ENCODE measurements at places on chromosomes 5 and 9.

GRCh38 chr9:72044095-72044494 lies 16.3 kb downstream of the C9orf57 start:
- no peak for DNase-seq

DNA sequence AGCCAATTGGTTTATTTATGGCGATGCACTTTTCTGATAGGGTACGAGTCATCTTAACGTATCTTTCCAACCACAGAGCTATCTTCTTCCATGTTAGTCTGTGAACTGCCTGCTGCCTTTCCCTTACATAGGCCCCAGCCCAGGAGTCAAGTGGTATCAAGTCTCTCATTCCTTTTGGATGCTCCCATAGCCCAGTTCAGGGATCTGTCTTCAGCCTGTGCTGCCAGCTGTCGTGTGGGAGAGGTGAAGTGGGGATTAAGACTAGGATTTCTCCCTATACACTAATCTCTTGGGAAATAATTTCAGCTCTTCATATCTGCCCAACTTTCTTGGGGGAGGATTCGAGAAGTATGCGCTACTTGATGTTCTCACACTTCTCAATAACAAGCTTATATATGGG lies 475.7 kb downstream of the EBF1 start:
- DNase-seq: no peak

GRCh38 chr5:1552521-1553255 lies 28.9 kb upstream of the LPCAT1 start:
- peak; percentile 45 for DNase-seq

GRCh38 chr5:10162468-10162867 lies 87.2 kb downstream of the ATPSCKMT start:
- no peak for DNase-seq

DNA sequence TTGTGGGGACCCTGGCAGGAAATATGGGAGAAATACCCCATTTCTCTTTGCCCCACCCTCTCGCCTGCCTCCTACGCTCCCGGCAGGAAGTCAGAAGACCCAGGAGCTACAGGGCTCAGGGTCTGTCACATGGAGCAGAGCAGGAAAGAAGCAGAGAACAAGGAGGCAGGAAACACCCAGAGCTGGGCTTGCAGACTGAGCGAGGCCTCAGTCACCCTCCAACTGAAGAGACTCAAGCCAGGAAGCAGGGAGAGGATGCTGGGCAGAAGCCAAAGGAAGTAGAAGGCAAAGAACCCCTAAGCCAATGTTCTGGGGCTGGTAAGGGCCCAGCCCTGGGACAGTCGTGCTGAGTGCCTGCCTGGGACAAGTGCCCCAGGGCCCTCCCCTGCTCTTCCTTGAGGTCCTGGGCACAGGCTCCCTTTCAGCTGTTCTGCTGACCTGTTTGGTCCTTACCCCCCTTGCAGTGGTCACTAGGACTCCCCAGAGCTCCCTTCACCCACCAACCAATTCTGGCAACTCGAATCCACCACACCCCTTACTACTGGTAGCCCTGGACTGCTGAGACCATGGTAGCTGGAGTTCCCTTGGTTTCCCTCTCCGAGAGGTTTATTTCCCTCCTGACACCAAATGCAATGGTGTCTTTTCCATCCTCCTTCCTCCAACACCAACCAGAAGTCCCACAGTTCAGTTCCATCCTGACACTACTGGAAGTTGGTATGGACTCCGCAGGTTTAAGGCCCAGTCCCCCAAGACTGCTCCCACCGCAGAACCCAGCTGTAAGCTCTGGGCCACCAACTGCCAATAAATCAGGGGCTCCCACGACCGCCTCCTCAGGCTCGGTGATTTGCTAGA lies 157.5 kb downstream of the COL23A1 start:
- DNase-seq: no peak

DNA sequence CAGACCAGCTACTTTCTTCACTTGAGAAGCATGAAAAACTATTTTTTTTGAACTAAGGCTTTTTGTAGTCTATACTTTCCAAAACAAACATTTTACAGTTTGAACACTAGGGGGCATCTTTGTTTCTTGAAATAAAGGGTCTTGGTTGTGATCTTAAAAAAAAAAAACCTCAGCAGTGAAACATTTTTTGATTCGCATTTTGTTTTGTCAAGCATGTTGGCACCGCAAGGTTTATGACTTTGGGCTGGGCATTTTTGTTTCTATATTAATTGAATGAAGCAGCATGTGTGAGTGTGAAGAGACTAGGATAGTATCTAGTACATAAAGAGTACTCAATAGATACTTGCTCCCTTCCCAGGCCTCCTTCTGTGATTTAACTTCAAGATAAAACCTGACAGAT lies 31.6 kb upstream of the ACOT12 start:
- DNase-seq: no peak

DNA sequence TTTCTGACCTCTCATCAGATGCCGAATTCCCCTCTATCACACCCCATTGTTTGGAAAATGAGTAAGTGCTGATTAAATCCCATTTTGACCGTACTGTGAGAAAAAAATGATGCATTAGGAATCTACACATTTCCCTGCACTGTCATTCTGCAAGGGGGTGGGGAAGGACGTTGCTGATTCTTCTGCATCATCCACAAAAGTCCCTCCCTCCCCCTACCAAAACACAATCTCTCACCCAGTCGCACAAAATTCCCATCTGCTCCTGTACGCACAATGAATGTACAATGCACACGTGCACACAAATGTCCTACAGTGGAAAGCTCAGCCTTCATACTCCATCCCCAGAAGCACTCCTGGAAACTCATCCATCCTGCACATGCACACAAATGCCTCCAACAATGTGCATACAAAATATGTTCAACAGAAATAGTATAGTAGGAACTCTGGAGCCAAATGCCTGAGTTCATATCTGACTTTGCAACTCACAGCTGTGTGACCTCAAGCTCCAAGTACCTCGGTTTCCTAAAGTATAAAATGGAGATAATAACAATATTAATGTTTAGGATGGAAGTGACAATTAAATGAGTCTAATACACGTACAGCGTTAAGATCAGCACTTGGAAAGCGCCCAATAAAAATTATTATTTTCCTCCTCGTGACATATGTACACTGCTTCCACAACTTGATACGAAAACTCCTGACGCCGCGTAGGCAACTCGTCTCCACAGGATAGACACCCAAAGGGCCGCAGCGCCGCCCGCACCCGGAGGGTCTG lies 809 bp downstream of the TNIP1 start:
- DNase-seq: no peak

DNA sequence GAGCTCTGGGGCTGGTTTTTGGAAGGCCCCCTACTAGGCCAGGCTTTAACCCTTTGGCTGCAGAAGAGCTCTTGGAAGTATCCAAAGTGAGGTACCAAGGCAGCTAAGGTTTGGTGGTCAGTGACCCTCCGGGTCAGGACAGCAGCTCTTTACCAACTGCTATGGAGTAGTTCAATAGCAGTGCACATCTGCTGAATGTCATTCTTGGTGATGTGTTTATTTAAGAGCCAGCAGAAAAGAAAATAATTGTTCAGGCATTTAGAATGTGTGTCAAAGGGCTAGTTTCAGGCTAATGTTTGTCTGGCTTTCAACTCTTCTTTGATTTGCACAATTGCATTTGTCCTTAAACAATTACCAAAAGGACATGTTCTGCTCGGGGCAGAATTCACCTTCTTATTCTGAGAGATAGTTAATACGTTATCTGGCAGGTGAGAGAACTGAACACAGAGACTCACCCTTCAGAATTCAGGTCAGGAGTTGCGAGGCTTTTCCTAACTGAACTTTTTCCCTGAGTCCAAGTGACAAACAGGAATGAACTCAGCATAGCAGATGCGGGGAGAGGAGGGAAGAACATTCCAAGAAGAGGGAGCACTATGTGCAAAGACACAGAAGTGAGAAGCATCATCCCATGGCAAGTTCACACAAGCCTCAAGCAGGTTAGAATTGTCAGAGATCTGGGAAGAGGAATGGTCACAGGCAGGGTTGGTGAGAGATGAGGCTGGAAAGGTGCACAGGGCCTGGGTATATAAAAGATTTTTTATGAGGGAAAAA lies 556.7 kb upstream of the TLE4 start:
- DNase-seq: no peak
